ENCODE measurements at places on chromosomes 2 and 18.

DNA sequence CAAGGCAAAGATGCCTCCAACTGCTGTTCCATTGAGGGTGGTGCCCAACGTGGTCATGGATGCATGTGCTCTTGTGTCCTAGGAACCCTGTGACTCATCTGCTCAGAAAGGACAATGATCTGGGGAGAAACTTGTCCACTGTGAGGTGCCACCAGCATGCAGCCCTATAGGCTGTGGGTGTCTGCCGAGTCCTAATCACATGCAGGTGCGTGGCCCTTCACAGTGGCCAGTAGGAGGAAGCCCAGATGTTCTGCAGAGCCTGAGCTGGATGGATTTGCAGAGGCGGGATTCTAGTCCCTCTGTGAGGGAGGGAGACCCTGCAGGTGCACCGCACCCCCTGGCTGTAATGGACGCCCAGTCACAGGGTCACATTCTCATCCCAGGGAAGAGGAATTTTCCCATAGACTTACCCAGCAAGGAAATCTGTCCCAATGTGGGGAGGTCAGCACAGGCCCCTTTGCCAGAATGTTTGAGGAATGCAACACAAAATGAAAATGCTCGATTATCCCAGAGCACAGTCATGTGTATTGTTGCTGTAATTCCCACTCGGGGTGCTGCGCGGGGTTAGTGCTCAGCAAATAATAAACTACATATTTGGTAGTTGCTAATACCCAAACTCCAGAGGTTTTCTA is 13.9 kb downstream of the GDF7 start:
- DNase-seq: no peak

GRCh38 chr2:46091961-46092667 is 205.1 kb upstream of the EPAS1 start:
- no peak for DNase-seq

DNA sequence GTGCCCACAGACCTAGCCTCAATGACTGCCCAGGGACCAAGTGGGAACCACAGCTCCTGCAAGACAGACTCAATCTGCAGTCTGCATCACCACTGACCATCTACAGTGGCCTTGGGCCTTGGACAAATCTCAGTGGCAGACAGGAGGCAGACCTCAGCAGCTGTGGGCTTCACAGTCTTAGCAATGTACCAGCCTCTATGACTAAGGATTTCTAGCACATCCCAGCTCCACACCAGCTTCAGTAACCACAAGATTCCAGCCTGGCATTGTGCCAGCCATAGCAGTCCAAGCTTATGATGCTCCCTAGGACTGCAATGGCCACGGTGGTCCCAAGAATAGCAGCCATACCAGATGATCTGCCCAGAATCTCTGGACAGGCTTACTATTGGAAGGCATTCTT is 19.6 kb upstream of the WDR75 start:
- no peak for DNase-seq

DNA sequence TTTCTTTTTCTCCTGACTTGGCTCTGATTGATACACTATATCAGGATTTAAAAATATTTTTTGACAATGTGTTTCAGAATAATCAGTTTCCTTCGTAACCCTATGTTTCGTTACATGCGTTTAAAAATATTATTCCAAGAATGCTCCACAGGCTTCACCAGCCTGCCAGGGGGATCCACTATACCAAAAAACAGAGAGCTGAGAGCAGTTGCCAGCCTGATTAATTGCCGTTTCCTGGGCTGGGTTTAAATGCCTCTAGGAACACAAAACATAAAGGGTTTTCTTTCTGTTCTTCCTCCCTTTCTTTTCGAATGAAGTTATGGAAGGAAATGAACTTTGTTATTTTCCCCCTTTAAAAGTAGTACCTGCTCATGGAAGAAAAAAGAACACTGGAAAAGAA is 47.9 kb downstream of the LRRFIP1 start:
- DNase-seq: no peak

GRCh38 chr2:196466581-196466980 is 172.9 kb upstream of the CCDC150 start:
- no peak for DNase-seq
